Keratinocyte (primary cell): ENCODE measurements at places on chromosomes 7 and 10.
A peak's percentile ranks its signal among the peaks of the same experiment; 100 is the strongest.

- no peak for DNase-seq
Measured at GRCh38 chr7:54550471-54550870, 8.3 kb downstream of the VSTM2A start.

DNA sequence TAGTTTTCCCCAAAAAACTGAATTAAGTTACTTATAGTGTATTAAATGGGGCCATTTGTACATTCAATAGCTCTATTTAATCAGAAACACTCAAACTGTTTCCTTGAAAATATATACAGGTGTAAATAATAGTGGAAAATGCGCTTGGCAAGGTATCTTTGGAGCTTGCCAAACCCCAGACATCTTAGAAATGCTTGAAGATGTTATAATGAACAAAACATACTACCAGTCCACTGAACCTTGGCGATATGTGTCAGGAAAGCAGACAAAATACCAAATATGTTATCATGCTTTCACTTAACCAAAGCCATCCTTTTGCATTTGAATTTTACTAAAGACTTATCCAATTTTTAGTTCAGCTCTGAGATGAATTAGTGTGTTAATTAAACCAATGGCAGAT, 352.7 kb upstream of the SEMA3A start:
- no peak for DNase-seq

DNA sequence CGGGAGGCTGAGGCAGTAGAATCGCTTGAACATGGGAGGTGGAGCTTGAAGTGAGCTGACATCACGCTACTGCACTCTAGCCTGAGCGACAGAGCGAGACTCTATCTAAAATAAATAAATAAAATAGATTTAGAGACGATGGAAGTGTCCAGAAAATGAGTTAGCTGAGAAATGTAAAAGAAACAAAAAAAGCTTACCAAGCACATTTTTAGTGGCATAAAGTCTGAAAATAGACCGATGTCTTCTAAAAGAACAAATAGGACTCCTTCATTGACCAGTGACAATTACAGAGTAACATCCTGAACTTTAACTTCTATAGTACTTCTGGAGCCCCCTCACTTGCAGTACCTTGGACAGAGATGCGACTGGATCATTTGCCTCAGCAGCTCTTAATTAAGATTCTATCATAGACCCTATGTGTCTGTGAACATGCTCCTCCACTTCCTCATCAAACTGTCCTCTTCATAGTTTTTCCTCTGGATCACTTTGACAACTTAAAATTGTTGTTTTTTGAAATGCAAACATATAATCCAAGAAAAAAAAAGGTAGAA, 25.2 kb upstream of the SRPK2 start:
- DNase-seq, result no peak

- no peak for DNase-seq
Measured at GRCh38 chr10:9613338-9614075, 1404.2 kb upstream of the CELF2 start.

DNA sequence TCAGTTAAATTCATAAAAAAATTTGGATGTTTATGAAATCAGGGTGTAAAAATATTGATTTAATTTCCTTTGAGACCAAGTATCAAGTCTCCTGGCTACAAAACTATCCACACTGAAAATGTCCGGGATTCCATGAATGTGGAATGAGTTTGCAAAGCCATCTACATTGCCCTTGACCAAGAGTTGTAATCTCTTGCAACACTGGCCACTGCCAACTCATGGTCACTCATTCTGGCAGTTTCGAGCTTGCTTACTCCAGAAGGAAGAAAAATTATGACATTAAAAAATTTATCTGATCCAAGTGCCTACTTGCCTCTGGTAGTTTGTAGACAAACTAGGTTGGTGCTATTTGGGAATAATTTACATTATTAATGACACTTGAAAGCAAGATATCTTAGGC, 84.2 kb downstream of the NPY start:
- no peak for DNase-seq

DNA sequence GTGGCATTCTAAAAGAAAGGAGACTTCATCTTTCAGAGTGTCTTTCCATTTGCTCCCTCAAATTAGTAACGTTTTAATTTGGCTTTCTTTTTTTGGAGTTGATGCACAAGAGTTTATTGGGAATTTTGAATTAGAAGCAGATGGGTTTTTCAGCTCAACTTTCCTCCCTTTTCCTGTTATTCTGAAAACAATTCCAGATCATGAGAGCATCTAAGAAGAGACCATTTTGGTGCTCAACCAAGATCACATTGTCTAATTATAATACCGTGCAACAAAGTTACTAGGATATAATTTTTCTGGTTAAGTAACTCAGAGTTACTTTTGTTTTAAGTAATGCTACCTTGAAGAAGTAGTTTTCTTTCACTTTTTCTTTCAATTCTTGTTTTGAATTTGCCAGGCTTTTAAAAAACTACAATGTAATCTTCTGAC, 396.6 kb upstream of the KLF6 start:
- DNase-seq, result no peak

DNA sequence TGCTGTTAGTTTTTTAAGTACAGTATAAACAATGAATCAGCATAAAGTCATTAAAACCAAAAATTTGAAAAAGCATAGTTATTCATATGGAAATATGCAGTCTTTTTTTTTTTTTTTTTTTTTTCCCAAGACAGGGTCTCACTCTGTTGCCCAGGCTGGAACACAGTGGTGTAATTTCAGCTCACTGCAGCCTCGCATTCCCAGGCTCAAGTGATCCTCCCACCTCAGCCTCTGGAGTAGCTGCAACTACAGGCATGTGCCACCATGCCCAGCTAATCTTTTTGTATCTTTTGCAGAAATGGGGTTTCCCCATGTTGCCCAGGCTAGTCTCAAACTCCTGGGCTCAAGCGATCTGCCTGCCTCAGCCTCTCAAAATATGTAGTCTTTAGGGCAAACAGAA, 182.0 kb downstream of the SEMA3E start:
- no peak for DNase-seq

- peak; percentile 49 for DNase-seq
Measured at GRCh38 chr10:78255796-78256638, 222.4 kb downstream of the RPS24 start.

DNA sequence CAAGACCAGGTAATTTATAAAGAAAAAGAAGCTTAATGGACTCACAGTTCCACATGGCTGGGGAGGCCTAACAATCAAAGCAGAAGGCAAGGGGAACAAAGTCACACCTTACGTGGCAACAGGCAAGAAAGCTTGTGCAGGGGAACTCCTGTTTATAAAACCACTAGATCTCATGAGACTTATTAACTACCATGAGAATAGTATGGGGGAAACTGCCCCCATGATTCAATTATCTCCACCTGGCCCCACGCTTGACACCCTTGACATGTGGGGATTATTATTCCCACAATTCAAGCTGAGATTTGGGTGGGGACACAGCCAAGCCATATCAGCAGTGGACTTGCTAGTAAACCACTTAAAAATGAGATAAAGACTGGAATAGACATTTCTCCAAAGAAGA, 451.7 kb downstream of the DNAJB9 start:
- no peak for DNase-seq

DNA sequence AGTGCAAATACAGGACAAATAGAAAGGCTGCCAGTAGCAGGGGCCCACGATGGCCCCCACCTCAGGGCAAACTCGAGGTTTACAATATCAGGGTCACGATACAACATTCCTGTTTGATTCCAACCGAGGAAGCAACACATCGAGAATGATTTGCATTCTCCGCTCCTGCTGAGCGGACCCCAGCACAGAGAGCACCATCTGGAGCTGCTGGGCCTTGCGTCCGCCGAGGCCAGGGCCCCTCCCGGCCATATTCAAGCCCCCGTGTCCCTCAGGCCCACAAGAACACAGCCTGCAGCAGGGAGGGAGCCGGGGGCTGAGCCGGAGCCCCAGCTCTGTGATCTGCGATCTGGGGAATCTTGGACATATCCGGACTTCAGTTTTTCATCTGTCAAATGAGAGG, 84.3 kb downstream of the PRKAG2 start:
- DNase-seq, result no peak

GRCh38 chr7:36683111-36683510, 41.2 kb downstream of the AOAH start:
- DNase-seq, result no peak

DNA sequence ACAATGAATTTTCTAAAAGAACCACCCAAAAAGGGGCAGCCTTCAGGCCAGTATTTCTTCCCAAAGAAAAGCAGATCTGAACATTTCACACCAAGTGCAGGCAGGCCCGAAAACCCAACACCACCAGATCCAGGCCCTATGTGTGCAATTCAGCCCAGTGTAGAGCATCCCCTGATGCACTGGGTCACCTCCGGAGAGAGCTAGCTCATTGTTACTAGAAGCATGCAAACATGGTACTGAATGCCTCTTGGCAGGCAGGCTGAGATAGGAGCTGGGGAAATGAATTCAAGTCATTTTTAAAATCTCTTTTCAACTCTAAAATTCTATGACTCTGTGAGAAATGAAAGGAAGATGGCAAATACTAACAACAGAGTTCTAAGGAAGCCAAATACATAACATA, 174.8 kb downstream of the ELMO1 start:
- DNase-seq, result no peak

GRCh38 chr7:42495256-42495655, 258.2 kb upstream of the GLI3 start:
- no peak for DNase-seq

- DNase-seq, result peak; percentile 71
Measured at GRCh38 chr10:122490786-122491680, 29.7 kb downstream of the HTRA1 start.

DNA sequence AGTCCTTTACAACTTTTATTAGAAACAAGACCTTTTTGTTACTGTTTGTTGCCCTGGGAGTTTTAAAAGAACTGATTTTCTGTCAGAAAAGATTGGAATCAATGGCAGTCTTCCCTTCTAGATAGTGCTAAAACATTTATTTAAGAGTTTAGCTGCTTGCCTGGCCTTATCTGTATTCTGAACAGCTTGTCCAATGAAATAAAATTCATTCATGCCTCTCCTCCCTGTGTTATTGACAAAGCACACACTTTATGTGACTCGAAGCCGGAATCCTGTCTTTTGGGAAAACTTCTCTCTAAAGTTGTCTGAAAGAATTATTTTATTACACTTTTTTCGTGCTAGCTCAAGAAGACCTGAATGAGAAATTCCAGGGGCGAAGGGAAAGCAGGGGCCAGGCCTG, 992.5 kb downstream of the TYW1 start:
- DNase-seq, result no peak

DNA sequence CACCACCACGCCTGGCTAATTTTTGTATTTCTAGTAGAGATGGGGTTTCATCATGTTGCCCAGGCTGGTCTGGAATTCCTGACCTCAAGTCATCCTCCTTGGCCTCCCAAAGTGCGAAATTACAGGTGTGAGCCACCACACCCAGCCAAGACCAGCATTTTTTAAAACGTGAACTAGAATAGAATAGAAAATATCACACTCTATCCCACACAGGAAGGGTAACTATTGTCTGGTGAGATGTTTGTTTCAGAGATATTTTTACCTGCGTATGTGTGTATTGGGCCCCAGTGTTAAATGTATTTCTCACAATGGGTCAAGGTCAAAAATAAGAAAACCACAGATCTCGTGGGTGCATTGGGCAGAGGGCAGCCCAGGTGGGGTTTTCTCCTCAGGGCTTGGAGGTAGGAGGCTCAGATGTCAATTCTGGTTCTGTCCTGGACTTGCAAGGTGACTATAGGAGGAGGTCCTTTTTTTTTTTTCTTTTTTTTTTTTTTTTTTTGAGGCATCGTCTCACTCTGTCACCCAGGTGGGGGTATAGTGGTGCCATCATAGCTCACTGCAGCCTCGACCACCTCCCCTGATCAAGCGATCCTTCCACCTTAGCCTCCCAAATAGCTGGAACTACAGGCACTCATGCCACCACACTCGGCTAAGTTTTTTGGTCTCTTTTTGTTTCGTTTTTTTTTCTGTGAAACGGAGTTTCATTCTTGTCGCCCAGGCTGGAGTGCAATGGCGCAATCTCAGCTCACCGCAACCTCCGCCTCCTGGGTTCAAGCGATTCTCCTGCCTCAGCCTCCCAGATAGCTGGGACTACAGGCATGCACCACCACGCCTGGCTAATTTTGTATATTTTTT, 19.0 kb downstream of the SH2B2 start:
- DNase-seq, result no peak

GRCh38 chr10:35135861-35136260, 9.2 kb downstream of the CREM start:
- no peak for DNase-seq

DNA sequence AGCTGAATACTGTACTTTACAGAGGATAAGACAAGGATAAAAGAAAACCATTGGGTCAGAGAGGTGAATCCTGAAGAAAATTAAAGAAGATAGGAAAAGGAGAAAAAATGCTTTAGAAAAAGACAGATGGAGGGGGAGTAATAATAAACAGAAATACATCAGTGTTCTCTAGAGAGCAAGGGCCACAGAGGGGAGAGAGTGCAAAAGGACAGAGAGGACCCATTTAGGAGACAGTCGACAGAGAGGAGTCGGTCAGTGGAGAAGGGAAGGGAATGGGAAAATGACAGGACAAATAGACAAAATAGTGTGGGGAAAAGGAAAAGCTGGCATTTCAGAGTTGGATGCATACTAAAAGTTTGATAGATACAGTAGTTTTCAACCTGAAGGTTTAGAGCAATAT, 287.0 kb downstream of the DOCK4 start:
- DNase-seq, result no peak

DNA sequence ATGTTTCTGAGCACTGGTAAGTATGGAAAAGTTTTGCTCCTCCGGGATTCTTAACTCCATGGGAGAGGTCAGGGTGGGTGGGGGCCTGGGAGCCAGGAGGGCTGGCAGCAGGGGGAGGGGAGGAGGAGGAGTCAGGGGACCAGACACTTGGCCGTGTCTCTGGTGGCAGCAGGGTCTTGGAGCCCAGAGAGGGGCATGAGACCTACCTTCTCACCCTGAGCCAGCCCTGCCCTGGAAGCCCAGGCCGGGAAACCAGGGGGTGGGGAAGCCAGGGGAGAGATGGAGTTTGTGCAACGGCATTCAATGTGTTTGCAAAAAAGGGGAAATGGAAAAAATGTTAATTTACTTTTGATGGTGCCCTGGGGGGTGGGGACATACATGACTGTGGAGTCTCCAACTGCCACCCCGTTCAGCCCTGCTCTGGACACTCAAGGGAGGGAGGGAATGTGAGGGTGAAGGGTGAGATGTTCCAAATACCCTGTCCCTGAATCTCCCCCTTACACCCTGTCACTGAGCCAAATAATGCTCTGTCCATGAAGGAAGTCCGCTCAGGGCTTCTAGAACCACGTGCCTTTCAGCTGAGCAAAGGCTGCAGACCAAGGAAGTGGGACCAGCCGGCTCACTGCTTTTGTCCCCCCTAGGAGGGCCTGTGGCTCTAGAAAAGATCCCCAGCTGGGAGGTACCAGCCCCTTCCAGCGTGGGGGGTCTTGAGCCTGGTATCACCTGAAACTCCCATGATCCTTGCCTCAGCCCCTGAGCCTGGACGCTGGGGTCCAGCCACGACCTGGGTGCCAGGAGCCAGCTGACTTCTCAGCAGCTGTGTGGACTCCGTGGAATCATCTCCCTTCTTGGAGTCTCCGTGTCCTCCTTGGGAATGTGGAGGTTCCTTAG, 48.3 kb downstream of the TMEM270 start:
- DNase-seq, result no peak

- no peak for DNase-seq
Measured at GRCh38 chr10:64484811-64485330, 963.7 kb downstream of the REEP3 start.
